Spinal cord (tissue), 10 donors: ENCODE measurements at places on chromosomes 13 and 19. TPM values are rescaled to one million over a fixed set of nuclear protein-coding genes. Genes with fewer than 3 reads are reported as not detected.

NLRP11 gene
- total RNA-seq = not detected

SCGB2B2 gene
- 0.20 TPM for total RNA-seq

SIGLEC12 gene
- 0.06 TPM for total RNA-seq

VAV1 gene
- total RNA-seq = 4.3 TPM

ZNF223 gene
- total RNA-seq = 14.4 TPM

SIAH3 gene
- 3.5 TPM for total RNA-seq

DNA sequence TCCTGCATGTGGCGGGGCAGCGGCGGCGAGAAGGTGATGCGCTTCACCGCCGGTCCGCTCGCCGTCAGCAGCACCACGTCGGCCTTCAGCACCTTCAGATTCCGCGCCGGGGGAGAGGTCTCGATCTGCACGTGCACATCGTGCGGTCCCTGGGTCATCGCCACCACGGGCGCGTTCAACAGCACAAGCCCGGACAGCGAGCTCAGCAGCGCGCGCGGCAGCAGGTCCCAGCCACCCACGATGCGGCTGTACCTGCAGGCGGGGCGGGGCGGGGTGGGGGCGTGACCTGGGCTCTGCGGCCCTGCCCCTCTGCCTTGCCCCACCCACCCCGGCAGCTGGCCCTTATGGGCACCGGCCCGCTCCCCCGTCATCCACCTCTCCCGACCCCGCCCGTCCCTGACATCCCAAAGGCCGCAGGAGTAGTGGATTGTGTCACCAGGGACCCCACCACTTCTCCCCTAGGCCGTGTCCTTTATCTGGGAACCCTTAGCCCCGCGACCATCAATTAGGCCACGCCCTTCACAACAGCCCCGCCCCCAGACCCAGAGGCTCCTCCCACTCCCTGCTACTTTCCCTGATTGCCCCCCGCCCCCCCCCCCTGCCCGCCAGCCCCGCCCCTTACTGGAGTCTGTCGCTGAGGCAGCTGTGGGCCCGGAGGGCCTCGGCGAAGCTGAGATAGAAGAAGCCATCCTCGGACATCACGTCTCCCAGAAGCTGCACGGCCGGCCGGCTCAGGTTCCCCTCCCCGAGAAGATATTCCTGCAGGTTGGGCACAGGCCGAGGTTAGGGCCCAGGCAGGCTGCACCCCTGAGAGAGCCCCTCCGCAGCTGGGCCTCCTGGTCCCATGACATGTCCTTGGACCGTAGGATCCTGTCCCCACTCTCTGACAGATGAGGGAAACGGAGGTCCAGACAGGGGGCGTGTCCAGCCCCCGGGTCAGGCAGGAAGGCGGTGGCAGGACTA, 6.1 kb downstream of the IL4I1 start:
- peaks cover 10% of the 10 kb centered on the region for H3K4me1 ChIP-seq
- DNase-seq = no peak
- peak overlapping the region; percentile 18 for H3K4me3 ChIP-seq

DNA sequence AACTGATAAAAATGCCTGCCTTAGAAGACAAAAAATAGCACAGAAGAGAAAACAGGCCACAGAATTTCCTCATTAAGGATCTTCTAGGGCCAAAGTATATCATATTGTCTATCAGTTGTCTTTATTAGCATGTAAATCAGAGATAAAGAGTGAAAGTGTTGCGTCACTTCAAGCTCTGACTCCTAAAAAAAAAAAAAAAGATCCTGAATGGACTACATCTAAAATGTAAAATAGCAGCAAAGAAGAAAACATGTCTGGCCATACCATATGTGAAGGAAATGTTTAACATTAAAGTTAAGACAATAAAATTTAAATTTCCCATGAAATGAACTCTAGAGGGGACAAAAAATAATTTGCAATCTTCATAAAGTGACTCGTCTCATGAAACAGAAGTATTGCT, 237.4 kb downstream of the PCDH9 start:
- no peak overlapping the region for H3K4me3 ChIP-seq
- peak overlapping the region; percentile 27 for H3K27ac ChIP-seq
- H3K27me3 ChIP-seq = no peaks in the 10 kb centered on the region

DNA sequence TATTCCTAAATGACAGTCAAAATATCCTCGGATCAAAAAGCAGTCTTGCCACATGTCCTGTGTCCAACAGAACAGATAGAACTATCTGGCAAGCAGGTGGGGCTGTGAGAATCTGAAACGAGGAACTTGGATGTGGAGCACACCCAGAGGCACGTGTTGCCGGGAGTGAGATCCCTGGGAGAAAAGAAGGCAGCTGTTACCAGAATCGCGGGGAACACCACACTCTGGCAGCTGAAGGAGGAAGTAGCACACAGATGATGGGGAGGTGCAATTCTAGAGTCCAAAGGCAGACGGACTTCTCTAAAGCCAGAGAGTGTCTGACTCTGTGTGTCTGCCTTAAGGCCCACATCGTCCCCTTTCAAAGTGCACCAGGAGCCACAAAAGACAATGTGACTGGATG, 22.3 kb downstream of the SLC7A1 start:
- no peak overlapping the region for H3K27ac ChIP-seq
- H3K36me3 ChIP-seq = peaks cover 6% of the 10 kb centered on the region

- H3K4me1 ChIP-seq = no peaks in the 10 kb centered on the region
- no peaks in the 10 kb centered on the region for H3K36me3 ChIP-seq
- H3K4me3 ChIP-seq = no peak overlapping the region
Measured at GRCh38 chr13:73268306-73268705, 209.5 kb downstream of the KLF5 start.

GRCh38 chr19:55471266-55471665, 5.2 kb upstream of the ZNF628 start:
- no peak for DNase-seq
- peaks cover 28% of the 10 kb centered on the region for H3K4me1 ChIP-seq
- H3K36me3 ChIP-seq = no peaks in the 10 kb centered on the region
- no peaks in the 10 kb centered on the region for H3K27me3 ChIP-seq
- H3K27ac ChIP-seq = no peak overlapping the region
- H3K4me3 ChIP-seq = no peak overlapping the region

- no peak overlapping the region for H3K4me3 ChIP-seq
- peaks cover 52% of the 10 kb centered on the region for H3K36me3 ChIP-seq
- peaks cover 3% of the 10 kb centered on the region for H3K4me1 ChIP-seq
- DNase-seq = no peak
Measured at GRCh38 chr13:110627351-110627750, 12.0 kb downstream of the NAXD start.

DNA sequence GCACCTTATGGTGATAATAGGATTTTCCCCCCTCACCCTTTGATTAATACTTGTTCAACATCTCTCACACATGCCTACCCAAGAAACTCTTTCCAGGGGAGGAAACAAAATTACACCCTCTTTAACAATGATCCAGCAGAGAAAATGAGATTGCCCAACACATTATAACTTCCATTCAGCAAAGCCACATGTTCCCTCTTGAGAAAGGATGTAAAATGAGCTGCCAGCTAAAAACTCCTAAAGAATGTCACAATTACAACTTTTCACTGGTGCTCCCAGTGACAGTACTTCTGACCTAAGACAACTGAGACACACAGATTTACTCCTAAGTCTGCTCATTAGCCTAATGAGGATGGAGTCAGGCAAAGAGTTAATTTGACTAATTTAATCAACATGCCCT, 621.4 kb downstream of the DIAPH3 start:
- no peak overlapping the region for H3K27ac ChIP-seq
- no peaks in the 10 kb centered on the region for H3K36me3 ChIP-seq
- no peak for DNase-seq
- H3K27me3 ChIP-seq = no peaks in the 10 kb centered on the region

DNA sequence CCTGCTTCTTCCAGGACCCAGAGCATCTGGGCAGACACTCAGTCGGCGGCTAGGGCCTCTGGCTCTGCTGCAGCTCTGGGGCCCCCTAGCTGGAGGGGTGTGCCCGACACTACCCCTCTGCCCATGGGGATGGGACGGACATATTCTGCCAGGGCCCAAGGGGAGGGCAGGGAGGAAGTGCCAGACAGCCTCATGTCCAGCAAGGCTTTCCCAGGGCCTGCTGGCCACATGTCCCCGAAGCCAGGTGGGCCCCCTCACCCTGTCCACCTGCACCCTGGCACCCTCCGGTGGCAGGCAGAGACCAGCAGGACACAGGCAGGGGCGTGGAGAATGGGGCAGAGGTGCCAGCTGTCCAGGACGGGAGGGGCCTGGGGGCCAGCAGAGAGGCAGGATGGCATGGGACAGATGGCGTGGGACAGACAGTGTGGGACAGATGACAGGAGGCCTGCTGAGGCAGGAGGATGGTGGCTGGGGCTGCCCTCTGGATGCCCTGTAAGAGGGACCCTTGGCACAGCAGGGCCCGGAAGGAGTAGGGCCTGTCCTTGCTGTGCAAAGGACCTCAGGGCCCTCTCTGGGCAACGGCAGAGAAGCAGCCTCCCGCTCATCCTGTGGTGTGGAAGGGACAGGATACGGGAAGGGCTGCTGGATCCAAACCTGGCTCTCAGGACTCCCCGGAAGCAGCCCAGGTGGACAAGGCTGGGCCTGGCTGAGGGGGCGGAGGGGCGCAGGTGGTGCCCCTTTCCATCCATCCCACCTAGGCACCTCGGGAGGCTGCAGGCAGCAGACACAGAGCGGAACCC, 29.1 kb downstream of the CEBPG start:
- H3K4me1 ChIP-seq = peaks cover 29% of the 10 kb centered on the region
- DNase-seq = no peak
- H3K27ac ChIP-seq = no peak overlapping the region
- H3K4me3 ChIP-seq = no peak overlapping the region
- H3K36me3 ChIP-seq = peaks cover 77% of the 10 kb centered on the region
- no peaks in the 10 kb centered on the region for H3K27me3 ChIP-seq
